Mucosa of gallbladder (tissue), 1 donor: ENCODE measurements at places on chromosomes 12 and 14. TPM values are rescaled to one million over a fixed set of nuclear protein-coding genes. Genes with fewer than 3 reads are reported as not detected.

DBX2 gene
- total RNA-seq: not detected

GRCh38 chr14:101711041-101711856 is 50.3 kb upstream of the PPP2R5C start:
- no peak for DNase-seq

DNA sequence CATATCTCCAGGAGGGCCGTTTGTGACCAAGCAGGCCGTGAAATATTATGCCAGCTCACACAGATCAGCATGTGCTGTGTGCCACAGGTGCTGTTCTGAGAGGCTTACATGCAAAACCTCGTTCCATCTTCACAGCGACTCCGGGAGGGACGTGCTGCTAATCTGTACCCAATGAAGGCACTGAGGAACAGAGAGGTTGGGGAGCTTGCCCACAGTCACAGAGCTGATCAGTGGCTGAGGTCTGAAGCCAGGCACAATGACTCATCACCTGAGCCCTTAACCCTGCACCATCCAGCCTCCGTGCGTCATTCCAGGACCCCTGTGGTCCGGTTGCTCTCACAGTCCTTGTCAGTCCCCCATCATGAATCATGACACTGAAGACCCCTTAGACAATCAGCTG is 66.7 kb downstream of the SLC6A12 start:
- no peak for DNase-seq

GRCh38 chr12:102824218-102824835 is 92.7 kb downstream of the PAH start:
- DNase-seq: peak; percentile 37

DNA sequence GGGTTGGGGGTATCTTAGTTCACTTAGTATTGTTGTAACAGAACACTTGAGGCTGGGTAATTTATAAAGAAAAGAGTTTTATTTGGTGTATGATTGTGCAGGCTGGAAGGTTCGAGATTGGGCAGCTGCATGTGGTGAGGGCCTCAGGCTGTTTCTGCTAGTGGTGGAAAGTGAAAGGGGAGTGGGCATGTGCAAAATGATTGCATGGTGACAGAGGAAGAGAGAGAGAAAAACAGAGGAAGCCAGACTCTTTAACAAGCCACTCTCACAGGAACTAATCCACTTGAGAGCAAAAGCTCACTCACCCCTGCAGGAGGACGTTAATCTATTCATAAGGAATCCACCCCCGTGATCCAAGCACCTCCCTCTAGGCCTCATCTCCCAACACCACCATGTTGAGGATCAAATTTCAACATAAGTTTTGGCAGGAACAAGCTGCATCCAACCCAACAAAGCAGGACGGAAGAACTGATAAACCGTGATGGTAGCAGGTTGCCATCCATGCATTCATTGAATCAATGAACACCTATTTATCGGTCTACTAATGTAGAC is 165.0 kb upstream of the GZMB start:
- no peak for DNase-seq

DNA sequence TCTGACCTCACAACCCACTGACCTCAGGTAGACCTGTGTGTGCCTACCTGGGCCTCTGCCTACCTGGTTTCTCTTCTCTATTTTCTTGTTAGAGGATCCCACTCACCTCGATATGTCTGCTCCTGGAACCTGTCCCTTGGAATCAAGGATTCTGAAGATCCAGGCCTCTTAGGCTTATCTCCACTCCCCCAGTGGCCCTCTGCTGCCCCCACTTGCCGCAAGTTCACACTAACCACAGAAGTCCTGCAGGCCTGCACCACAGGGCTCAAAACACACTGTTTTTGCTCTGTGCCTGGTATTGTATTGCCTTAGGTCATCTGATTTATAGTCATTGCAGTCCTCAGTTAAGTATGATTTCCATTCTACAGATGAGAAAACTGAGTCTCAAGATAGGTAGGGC is 15.3 kb upstream of the NRXN3 start:
- DNase-seq: no peak

GRCh38 chr14:23445773-23446172 is 10.3 kb upstream of the MYH7 start:
- no peak for DNase-seq

- DNase-seq: no peak
Measured at GRCh38 chr14:59116984-59117415, 71.5 kb upstream of the DAAM1 start.
